ENCODE measurements at places on chromosomes 2 and 18.

DNA sequence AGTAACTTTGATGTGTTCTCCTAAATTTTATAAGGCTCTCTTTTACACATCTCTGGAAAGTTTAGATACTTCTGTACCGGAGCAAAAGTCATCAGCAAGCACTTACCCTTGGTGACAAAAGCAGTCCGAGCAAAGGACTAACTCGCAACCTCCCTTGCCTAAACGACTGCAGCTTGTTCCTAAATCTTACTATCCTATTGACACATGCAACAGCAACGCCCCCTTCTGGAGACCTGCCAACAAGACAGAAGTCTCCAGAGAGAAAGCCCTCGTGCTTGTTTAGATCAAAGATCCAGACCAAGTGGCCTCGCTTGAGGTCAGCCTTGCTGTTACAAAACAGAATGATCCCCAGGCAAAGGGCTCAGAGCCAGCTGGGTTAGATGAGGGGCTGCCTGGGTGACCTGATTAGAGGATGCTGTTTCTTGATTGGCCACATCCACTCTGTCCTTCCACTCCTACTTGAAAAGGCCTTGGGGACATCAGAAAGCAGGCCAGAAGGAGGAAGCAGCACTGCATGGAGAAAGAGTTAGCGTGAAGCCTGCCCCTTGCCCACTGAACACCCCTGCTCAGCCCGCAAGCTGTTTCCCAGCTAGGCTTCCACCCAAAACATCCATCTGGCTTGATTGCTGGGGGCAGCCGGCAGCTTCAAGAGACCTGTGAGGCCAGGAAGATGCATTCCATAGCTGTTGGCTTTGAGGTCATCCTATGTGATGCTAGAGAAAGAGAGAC is 94.3 kb downstream of the HNRNPLL start:
- peak; percentile 74 for DNase-seq

GRCh38 chr18:69885841-69886531 is 61.7 kb downstream of the CD226 start:
- peak; percentile 44 for DNase-seq

GRCh38 chr2:174786066-174786725 is 21.9 kb upstream of the CHRNA1 start:
- DNase-seq, result no peak

DNA sequence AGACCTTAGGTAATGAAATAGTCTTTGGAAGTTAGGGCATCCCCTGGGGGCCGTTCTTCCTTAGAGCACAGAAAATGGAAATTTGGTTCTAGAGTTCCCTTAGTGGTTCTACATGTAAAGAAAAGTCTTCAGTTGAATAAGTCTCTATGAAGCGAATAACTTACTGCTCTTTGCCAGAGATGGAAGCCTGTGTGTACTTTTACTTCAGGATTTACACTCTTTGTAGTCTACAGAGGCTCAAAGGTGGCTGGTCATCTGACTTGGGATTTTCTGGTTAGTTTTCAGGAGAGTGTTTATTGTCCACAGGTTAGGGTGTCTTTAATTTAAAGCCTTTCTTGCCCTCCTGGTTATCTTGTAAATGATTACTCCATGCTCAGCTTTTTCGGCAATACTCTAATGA is 210.6 kb downstream of the ZNF521 start:
- DNase-seq, result no peak

DNA sequence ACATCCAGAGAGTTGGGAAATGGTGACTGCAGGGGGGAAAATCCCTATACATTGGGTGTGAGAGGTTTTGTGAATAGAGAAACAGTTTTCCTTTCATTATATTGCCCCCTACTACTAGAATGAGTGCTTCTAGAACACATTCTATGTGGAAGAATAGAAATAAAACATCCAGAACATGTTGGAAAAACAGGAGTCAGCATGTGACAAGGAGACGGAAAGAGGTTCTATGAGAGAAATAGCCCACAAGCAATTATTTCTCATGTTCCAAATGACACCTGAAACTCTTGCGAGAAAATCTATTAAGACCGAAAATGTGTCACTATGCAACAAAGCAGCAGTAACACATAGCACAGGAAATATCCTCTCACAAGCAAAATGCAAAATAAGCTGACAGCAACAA is 202.7 kb upstream of the SPOPL start:
- no peak for DNase-seq

- no peak for DNase-seq
Measured at GRCh38 chr2:60530660-60531281, 22.7 kb downstream of the BCL11A start.

DNA sequence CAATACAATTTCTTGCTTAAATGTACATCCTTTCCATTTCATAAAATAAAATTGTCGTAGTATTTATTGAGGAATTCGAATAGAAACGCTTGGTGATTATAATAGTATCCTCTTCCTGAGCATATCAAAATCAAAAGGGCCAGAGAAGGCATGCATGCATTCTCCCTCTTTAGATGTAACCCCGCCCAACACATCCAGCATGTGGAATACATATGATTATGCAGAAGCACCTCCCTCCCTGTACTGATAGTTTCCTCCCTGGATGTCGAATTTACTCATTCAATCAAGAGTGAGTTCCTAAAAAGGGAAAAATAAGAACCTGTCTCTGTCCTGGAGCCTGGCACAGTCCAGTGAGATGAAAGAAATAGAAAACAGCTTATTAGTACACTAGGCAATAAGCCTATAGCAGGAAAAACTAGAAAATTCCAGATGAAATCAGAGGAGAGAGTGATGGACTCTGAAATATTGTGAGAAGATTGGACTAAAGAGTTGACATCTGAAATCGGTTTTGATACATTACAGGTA is 262.9 kb downstream of the RDH14 start:
- no peak for DNase-seq

Measured in activated T-cell treated with anti-CD3 and anti-CD28 coated beads for 48 hours (primary cell).